DMS53 (cell line): ENCODE measurements at places on chromosomes 16 and 17.
A peak's percentile ranks its signal among the peaks of the same experiment; 100 is the strongest.

GRCh38 chr17:55056526-55056925, 88.0 kb downstream of the STXBP4 start:
- peak; percentile 59 for DNase-seq

- no peak for DNase-seq
Measured at GRCh38 chr17:57852092-57852954, 2.5 kb upstream of the MRPS23 start.

GRCh38 chr17:35241520-35241919, 1.4 kb upstream of the SLFN5 start:
- no peak for DNase-seq

GRCh38 chr16:69188236-69188549, 1.2 kb downstream of the SNTB2 start:
- no peak for DNase-seq

DNA sequence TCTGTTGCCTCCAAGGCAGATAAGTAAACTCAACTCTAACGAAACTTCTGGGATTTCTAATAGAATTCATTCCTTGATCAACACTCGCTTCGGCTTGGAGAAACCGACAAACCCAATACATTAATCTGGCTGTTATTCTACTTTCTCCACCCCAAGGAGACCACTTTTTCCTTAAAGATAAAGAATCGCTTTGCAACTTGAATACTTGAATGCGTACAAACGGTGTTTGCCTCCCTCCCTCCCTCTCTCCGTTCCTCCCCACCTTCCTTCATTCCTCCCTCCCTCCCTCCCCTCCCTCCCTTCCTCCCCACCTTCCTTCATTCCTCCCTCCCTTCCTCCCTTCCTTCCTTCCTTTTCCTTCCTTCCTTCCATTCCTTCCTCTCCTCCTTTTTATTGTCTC, 432.6 kb downstream of the HAPSTR1 start:
- no peak for DNase-seq

- peak; percentile 28 for DNase-seq
Measured at GRCh38 chr17:74117999-74118421, 85.5 kb upstream of the RPL38 start.

DNA sequence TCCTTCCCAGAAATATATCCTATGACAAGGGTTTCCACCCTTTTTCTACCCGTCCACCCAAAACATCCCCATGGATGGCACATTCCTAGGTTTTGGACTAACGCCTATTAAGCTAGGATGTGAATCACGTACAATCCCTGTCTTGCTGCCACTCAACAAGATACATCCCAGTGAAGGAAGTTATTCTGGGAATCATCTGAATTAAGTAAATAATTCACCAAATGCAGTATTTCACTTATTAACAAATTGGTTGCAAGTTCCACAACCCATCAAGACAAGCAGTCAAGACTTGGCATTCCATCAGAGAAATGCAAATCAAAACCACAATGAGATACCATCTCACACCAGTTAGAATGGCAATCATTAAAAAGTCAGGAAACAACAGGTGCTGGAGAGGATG, 32.1 kb downstream of the ASPA start:
- DNase-seq, result no peak

GRCh38 chr17:30116345-30116660, 313 bp upstream of the NSRP1 start:
- DNase-seq, result no peak

DNA sequence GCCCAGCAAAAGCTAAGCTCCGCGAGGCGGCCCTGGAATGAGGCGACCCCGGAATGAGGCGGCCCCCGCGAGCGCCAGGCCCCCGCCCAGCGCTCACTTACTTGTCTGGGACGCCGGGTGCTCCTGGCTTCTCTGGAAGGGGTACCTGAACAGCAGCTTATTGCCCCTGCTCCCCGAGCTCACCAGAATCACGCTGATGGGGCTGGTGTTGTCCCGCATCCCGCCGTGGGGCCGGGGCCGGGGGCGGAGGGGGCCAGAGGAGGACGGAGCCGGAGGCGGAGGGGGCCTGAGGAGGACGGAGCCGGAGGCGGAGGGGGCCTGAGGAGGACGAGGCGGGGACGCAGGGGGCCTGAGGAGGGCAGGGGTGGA, 440 bp downstream of the NPRL3 start:
- peak; percentile 39 for DNase-seq

GRCh38 chr16:66950971-66951790, 9.9 kb upstream of the CES3 start:
- DNase-seq, result no peak

- no peak for DNase-seq
Measured at GRCh38 chr17:71330099-71330375, 790.8 kb upstream of the SOX9 start.

- no peak for DNase-seq
Measured at GRCh38 chr16:3856367-3857141, 24.0 kb downstream of the CREBBP start.

DNA sequence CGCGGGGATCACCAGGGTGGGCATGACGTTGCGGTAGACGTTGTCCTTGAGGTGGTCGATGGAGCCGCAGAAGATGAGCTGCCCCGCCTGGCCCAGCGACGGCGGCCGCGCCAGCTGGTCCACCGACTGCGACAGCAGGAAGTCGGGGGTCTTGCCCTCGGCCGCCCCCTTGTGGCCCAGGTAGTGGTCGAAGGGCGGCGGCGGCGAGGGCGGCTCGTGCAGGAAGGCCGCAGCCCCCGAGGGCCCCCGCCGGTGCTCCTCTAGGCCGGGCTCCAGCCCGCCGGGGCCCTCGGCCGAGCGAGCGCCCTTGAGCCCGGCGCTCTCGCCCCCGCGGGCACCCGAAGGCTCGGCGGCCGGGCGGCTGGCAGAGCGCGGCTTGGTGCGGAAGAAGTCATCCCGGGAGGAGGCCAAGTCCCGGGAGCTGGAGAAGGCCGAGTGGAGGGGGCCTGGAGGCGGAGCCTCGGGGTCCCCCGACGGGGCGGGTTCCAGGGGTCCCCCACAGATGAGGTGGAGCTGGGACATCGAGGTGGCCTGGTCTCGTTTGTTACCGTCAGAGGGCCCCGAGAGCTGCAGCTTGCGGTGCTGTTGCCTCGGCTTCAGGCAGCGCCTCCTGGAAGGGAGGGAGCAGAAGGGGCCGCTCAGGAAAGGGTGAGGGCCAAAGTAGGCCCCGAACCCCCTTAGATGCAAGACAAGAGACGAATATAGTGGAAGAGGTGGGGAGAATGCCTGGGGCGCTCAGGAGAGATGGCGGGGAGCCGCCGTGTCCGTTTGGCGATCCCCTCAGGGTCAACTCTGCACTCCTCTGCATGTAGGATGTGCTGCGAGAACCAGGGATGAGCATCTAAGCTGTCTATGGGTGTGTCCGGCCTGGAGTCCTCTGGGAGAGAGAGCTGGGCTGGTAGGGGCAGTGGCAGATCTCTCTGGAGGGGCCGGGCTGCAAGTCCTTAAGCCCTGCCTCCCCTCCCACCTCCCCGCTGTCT, 8.8 kb downstream of the FAM171A2 start:
- no peak for DNase-seq

- peak; percentile 66 for DNase-seq
Measured at GRCh38 chr17:39653662-39654331, 11.4 kb upstream of the TCAP start.

DNA sequence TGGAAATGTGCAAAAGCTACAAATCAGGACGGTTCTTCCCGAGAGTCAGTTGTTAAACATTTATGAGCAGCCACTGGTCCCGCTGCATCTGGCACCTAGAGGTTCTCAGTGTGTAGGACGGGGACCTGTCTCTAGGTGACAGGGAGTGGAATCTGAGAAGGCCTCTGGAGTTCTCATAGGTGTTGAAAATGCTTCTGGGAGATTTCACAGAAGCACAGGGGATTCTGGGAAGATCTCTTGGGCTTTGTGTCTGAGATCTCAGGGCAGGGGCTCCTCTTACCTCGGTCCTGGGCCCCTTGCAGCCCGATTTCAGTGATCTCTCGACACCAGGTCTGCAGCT, 8.9 kb downstream of the ALOX15 start:
- no peak for DNase-seq

DNA sequence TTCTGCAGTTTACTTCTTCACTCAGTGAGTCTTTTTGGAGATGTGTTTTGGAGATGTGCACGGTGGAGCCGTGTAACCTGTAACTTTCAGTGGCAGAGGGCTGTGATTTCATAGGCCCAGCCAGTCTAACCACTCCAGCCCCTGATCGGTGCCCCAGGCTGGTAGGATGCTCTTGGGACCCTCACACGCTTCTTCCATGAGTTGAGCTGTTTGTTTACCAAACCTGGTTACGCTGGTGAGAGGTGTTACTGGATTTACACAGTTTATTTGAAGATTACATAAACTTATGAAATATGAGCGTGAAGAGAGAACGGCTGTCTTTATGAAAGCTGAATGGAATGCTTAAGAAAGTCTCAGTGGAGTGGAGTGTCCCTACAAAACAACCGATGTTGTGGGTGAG, 96.7 kb downstream of the CMIP start:
- DNase-seq, result no peak

GRCh38 chr17:7241090-7241733, 1.0 kb downstream of the GABARAP start:
- peak; percentile 77 for DNase-seq

GRCh38 chr17:46832945-46833839, 14.7 kb upstream of the WNT3 start:
- peak; percentile 89 for DNase-seq

GRCh38 chr17:20281860-20282259, 185.5 kb downstream of the LGALS9B start:
- no peak for DNase-seq

DNA sequence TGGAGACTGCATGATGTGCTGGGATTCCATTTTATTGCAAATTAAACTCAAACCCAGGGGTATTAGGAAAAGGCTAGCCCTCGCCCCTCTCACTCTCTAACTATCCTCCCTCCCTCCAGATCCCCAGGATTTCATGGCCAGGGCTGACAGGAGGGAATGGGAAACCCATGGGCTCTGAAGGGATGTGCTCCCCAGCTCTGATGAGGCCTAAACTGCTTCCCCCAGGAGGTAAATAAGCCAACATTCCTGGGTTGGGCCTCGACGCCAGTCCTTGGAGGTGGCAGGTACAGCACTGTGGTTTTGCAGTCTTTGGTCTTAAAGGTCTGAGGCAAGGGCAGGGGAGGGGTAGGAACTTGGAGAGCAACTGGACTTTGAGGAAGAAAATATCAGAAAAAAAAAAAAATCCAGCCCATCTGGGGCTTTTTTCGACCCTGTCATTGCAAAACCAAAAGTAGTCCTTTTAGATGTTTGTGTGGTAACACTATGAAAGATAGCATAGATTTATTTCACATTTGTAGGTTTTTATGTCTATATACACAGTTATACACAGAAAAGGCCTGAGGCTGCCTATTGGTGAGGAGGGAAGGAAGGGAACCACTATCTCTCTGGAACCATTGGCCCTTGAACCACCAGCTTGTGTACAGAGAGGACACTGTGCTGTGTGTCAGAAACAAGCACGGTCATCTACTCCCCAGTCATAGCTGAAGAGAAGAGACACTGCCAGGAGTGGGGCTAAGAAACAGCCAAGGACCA, 12.0 kb downstream of the C17orf113 start:
- DNase-seq, result no peak

GRCh38 chr17:44308320-44308818, at the start of gene RUNDC3A:
Gene RUNDC3A, plus strand, starts transcription at chr17:44308601. Its CDS starts 232 bp downstream, at chr17:44308833.
- DNase-seq, result peak; percentile 93

DNA sequence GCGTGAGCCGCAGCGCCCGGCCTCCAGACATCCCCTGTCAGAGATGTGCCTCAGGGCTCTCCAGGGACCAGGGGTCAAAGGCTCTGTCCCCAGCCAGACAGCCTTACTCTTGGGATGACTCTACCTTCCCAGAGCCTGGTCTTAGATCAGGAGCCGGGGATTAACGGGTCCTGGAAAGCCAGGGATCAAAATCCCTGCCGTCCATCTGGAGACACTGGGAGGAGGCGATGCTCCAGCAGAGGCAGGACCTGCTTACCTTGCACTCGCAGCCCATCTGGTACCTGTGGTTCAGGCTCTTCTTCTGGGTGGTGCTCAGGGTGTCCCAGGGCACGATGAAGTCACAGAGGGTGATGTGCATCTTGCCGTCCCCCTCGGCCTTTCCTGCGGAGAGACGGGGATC, 16.7 kb upstream of the USP36 start:
- DNase-seq, result no peak

- no peak for DNase-seq
Measured at GRCh38 chr17:3669085-3669347, 404 bp downstream of the EMC6 start.

GRCh38 chr16:15925631-15926030, 23.8 kb upstream of the ABCC1 start:
- no peak for DNase-seq

GRCh38 chr16:85724126-85724879, 26.6 kb downstream of the C16orf74 start:
- DNase-seq, result no peak

DNA sequence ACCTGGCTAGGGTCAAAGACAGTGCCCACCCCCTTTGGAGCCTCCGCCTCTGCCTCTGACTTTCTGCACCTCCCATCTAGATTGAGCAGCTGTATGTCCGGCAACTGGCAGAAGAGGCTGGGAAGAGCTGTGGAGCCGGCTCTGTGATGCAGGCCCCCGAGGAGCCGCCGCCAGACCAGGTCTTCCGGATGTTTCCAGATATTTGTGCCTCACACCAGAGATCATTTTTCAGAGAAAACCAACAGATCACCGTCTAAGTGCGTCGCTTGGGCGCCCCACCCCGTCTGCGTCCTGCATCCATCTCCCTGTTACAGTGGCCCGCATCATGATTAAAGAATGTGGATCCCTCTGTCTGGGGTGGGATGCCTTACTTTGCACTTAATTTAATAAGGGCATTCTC, 22.1 kb downstream of the IRF8 start:
- no peak for DNase-seq

DNA sequence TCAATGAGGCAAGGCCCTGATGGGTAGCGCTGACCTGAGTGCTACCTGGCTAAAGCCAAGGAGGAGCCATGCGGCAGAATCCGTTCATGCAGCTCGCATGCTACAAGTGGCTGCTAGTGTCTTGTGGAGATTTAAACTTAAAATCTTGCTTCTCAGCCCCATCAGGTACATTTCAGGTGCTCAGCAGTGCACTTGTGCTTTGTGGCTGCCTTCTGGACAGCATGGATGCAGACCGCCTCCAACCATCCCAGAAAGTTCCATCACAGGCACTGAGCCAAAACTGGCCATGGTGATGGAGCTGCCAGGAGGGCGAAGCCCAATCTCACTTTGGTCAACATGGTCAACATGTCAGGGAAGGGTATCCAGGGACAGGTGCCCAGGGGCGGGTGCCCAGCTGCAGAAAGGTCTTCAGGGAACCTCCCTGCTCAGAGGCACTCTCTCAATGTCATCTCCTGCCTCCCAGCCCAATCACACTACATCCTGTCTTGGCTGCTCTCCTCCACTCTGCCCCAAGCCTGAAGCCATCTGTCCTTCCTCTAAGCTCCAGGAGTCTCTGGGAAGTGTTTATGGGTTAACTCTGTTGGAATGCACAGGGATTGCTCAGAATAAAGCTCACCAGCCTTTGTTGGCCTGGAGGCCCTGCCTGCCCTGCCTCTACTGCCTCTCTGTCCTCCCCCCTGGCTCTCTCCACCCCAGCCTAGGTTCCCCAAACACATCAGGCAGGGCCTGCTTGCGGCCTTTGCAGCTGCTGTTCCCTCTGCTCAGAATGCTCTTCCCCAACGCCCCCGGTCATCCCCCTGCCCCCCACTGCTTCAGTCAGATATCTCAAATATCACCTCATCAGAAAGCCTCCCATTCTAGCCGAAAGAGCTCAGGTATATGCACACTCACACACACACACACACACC, 18.3 kb upstream of the TNFRSF13B start:
- DNase-seq, result peak; percentile 12

GRCh38 chr16:55250701-55251100, 73.3 kb upstream of the IRX6 start:
- DNase-seq, result no peak
